ENCODE measurements at places on chromosomes 12 and 14. TPM values are rescaled to one million over a fixed set of nuclear protein-coding genes. Genes with fewer than 3 reads are reported as not detected.

KRT85 gene
- not detected for polyA plus RNA-seq

B4GALNT1 gene
- polyA plus RNA-seq: 0.87 TPM

CLEC2D gene
- 21.4 TPM for polyA plus RNA-seq

FGF23 gene
- 0.08 TPM for polyA plus RNA-seq

CFAP251 gene
- polyA plus RNA-seq: 7.8 TPM

GRCh38 chr12:111022386-111022785 is 102.0 kb upstream of the MYL2 start:
- DNase-seq: no peak

GRCh38 chr12:2752676-2753371 is 41.9 kb upstream of the FKBP4 start:
- peak; percentile 87 for DNase-seq

DNA sequence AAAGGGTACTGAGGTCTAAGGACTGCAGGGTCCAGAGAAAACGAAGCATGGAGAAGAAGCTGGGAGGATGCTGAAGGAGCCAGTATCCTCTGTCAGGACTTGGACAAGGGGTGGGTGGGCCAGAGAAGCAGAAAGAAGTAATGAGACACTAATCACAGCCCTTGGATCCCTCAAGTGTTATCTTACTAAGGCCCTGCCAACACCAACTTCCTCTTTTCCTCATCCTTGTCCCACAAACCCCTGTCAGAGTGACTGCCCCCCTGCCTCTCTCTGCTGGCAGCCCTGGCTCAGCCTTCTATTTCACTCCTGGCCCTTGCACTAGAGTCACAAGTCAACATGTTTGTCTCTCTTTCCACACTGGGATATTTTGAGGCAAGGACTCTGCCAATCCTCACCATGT is 3.8 kb upstream of the ASIC1 start:
- DNase-seq: no peak
